A172 (cell line): ENCODE measurements at places on chromosomes 2 and 18. TPM values are rescaled to one million over a fixed set of nuclear protein-coding genes. Genes with fewer than 3 reads are reported as not detected.

GRCh38 chr2:181243319-181243718 is 213.9 kb upstream of the ITGA4 start:
- DNase-seq, result no peak

- no peak for DNase-seq
Observed at GRCh38 chr2:189954989-189955388, 107.5 kb downstream of the MSTN start.

- DNase-seq, result no peak
Observed at GRCh38 chr2:215110918-215111317, 27.5 kb downstream of the ABCA12 start.

DNA sequence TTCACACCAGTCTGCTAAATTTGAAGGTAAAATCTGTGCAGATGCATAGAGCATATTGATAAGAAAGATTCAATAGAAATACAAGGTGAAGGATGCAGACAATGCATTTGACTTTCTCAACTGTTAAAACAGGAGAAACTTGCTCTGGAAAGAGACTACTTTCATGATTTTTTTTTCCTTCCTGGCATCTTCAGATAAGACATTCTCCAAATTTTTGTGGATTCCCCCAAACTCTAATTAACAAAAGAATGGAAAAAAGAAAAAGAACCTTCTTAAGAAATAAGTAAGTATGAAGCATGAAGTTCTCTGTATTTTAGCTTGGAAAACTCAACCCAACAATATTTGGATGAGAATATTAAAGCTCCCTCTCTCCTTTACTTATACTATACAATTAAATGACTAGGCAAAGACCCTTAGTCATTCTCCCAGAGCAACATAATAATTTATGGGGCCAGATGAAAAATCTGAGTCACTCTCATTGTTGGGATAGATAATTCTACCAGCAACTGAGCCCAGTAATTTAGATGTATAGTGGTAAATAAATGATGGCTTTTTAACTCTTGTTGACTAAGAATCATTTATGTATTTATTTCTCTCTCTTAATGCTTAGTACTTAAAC is 298.7 kb upstream of the COL3A1 start:
- peak; percentile 86 for DNase-seq

- DNase-seq, result no peak
Observed at GRCh38 chr18:22322243-22322691, 95.4 kb downstream of the CTAGE1 start.

- peak; percentile 71 for DNase-seq
Observed at GRCh38 chr2:168118733-168119514, 128.5 kb downstream of the STK39 start.

DNA sequence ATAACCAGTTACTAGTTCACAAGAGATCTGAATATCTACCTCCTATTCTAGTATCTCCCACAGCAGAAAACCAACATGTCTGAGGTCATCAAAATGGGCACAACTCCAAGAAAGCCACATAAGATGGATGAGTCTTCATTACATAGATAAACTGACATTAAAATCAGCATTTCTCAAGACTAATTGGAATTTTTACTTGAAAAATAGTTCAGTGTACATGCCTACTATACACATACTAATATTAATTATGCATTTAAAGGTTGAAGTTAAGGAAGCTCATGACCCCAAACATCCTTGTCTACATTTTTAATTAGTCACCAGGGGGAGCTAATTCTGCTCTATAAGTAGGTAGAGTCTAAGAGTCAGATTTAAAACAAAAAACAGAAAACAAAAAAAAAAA is 41.9 kb downstream of the ZNF521 start:
- DNase-seq, result no peak

DNA sequence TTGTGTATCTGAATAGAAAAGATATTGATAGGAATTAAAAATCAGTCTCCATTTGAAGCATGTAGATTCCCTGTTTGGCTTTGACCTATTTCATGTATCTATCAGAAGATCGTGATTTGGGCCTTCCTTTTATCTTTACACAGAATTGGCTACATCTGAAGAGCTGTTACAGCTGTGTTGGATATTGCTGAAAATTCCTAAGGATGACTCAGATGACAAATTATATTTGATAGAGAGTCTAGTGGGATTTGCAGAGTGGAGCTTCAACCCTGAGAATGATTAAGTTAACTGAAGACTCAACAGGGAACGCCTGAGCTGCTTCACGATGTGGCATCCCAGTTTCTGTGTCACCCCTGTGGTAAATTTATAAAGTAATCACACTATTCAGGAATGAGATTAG is 4.9 kb upstream of the COL3A1 start:
- peak; percentile 86 for DNase-seq

GRCh38 chr2:189798312-189799029 is 14.2 kb downstream of the PMS1 start:
- DNase-seq, result peak; percentile 52

- no peak for DNase-seq
Observed at GRCh38 chr18:57466307-57466706, 31.1 kb downstream of the ONECUT2 start.

DNA sequence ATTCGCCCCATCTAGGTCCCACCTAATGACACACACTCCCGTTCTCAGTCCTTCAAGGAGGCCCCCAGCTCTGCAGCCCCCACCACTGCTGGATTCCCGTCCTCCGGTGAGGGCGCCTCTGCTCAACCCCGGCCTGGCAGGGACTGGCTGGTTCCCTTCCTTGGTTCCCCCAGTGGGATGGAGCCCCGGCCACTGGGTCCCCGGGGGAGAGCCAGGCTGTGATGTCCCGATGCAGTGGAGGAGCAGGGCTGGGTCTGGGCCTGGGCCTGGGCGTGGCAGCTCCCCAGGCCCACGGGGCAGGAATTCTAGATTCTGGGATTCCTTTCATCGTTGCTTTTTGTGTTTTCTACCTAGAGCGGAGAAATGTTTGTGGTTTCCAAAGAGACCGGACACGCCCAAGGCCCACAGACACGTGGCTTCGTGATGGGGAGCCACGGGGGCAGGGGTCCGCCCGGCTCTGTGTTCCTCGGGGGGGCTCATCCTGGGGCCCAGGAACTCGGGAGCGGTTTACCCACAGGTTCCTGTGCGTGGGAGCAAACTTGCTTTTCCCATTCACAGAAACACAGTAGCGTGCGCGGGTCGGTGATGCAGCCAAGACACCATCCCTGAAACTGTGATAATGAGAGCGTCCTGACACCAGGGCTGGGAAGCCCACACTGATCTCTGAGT is 67.0 kb downstream of the SLC66A2 start:
- no peak for DNase-seq

- DNase-seq, result no peak
Observed at GRCh38 chr18:35750929-35751328, 169.4 kb downstream of the GALNT1 start.

DNA sequence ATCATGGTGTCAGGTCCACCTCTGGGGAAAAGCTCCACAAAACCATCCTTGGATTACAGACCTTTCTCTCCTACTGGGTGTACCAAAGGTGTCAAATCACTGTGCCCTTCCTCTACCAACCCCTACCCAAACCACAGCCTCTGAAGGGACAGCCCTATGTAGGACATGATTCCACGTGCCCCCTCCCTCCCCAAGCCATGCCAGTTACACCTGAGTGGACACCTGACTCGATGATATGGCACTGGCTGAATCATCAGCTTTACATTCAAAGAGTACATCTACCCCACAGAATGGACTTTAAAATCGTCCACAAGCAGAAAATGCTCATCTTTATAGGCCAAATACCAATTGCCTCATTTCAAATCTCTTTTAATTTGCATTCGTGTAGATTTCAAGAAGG is 26.0 kb downstream of the TRABD2A start:
- no peak for DNase-seq

DNA sequence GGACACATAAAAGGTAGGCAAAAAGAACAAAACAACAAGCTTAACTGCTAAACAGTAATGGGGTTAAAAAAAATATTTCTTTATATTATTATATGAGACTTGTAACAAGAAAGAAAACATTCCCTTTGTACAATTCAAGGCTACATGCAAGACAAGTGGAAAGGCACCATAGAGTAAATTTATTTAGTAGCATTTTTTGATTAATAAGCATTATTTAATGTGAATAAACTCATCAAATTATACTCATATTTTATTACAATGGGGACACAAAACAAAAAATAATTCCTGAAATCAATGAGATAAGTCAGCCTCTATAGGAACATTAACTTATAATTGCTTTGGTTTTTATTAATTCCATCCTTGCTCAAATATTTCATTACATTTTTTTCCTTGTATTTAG is 809.2 kb downstream of the ERBB4 start:
- no peak for DNase-seq

DNA sequence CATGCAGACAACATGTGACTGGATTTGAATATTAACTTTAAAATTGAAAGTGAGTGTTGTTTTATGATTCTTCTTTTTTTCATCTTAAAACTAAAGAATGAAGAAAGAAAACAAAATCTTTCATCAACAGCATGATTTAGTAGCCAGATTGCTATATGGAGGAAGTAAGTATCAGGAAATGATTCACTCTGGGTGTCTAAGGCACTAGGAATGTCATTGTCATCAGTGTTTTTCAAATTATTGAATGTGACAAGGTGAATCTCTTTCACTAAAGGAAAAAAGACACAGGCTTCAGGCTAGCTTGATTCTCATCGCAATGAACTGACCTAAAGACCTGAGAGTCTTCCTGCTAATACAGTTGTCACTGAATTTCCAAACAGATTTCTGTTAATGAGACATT is 430.1 kb downstream of the FBXO15 start:
- DNase-seq, result peak; percentile 35

GRCh38 chr2:30267161-30267975 is 36.0 kb downstream of the LBH start:
- DNase-seq, result no peak

GRCh38 chr18:33560686-33561370 is 17.2 kb upstream of the ASXL3 start:
- DNase-seq, result peak; percentile 4

DNA sequence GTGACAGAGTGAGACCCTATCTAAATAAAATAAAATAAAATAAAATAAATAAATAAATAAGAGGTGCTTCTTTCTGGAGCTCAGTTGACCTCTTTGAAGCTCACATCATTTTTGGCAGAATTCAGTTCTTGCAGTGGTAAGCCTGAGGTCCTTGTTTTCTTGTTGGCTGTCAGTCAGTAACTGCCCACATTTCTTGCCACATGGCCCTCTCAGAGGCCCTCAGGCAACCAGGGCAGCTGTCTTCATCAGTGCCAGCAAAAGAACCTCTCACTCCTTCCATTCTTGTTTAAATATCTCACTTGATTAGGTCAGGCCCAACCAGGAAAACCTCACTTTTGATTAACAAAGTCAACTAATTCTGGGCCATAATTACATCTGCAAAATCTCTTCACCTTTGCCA is 53.2 kb downstream of the RAPGEF4 start:
- DNase-seq, result no peak

GRCh38 chr2:187497858-187498463 is 49.9 kb upstream of the CALCRL start:
- DNase-seq, result no peak

GRCh38 chr18:41977233-41977632 is 22.2 kb downstream of the PIK3C3 start:
- DNase-seq, result no peak

GKN1 gene
- total RNA-seq, result not detected in 2 replicates

CRYGC gene
- total RNA-seq, result not detected in 2 replicates

FAM210A gene
- total RNA-seq, result 37.9 and 48.7 TPM in 2 replicates

CREB1 gene
- 69.1 and 73.3 TPM in 2 replicates for total RNA-seq

ALPP gene
- 0.84 and 2.1 TPM in 2 replicates for total RNA-seq

EFHD1 gene
- total RNA-seq, result 0.24 and 1.1 TPM in 2 replicates

CDH20 gene
- not detected in 2 replicates for total RNA-seq

CD8B2 gene
- total RNA-seq, result not detected in 2 replicates

ABCG5 gene
- total RNA-seq, result not detected in 2 replicates

ARHGEF33 gene
- total RNA-seq, result 0.09 TPM in 1 of 2 replicates, not detected in the other

RAB12 gene
- 95.0 and 101 TPM in 2 replicates for total RNA-seq

DSC2 gene
- not detected in 2 replicates for total RNA-seq

LYPD6B gene
- 0.38 TPM in 1 of 2 replicates, not detected in the other for total RNA-seq

PPP1R1C gene
- 2.4 and 4.8 TPM in 2 replicates for total RNA-seq

GAL3ST2 gene
- total RNA-seq, result not detected in 2 replicates
